ENCODE measurements at places on chromosomes 3 and 15.

GRCh38 chr3:72614394-72615074 is 233.7 kb downstream of the SHQ1 start:
- no peak for DNase-seq

- no peak for DNase-seq
Observed at GRCh38 chr15:80689716-80690115, 5.4 kb upstream of the ABHD17C start.

GRCh38 chr3:176078906-176079305 is 1118.4 kb downstream of the TBL1XR1 start:
- DNase-seq, result no peak

DNA sequence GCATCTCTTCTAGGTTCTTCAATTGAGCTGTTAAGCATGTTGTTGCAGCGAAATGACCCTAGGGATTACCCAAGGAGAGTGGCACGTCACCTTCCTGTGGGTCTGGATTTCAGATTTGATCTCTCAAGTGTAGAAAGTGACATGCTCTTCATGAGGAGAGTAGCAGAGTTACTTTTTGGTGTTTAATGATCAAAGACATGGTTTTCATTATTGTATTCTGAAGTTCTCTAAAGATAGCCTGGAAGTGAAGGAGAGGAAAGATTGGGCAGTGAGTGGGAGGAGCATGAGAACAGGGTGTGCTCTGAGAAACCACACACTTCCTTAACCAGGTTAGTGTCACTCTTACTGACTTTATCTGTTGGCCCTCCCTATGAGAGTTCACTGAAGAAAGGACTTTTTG is 153.6 kb downstream of the AKAP13 start:
- peak; percentile 27 for DNase-seq

DNA sequence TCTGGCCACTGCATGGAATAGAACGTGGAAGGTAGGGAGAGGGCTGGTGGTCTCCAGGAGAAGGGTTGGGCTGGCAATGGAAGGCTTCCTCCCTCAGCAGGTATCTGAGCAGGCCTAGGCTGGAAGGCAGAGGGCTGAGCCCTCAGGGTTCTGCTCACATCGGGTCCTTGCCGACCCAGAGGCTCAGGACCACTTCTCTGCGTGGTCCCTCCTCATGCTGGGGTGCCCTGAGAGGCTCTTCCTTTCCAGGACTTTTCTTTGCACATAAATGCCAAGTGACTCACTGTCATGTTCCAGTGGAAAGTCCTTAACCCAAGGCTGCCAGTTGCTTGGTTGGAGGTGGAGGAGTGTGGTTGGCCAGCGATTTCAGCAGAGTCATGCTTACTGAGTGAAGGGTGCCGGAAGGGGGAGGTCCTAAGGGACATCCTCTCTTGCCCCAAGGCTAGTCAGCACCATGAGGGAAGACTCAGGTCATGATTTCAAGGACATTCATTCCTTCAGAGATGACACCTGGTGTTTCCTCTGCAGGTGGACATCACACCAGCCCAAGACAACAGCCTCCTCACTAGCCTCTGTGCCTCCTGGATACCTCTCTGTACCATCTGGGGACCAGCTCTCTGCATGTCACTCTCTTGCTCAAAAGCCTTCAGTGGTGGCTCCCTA is 8.2 kb downstream of the SLC6A6 start:
- DNase-seq, result no peak

DNA sequence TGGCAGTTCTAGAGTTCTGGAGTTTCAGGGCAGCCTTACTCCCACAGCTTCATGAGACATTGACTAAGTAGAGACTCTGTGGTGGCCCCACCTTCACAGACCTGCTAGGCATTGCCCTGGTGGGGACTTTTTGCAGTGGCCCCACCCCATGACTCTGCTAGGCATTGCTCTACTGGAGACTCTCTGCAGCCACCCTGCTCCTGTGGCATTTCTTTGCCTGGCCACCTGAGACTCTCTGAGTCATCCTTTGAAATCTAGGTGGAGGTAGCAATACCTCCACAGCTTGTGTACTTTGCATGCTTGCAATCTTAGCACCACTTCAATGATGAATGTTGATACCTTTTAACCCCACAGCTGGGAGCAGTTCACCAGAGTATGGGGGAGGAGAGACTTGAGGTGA is 40.6 kb upstream of the DHX36 start:
- DNase-seq, result no peak

DNA sequence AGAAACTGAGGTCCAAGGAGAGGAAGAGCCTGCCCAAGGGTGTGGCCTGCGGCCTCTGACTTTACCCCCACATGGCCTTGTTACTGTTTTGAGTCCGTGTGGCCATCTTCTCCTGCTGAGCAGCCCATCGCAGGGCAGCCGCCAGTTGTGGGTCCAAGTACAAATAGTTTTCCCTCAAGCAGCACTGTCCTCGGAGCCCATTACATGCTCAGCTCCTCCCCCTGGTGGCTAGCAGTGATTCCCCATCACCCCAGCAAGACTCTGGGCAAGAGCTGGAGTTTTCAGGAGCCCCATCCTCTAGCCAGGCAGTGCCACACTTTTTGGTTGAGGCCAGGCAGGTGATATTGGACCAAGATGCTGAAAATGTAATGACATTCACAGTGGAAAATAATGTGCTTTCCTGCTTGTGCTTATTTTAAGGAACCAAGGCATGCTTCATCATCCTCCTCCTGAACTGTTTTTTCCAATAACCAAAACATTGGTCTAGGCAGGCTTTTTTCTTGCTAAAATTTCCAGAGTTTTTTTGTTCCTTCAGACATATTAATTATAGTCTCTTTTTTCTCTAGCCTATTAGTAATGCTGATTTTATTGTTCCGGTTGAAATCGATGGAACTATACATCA is 23.2 kb upstream of the VILL start:
- peak; percentile 60 for DNase-seq

- DNase-seq, result no peak
Observed at GRCh38 chr15:94674296-94674695, 442.9 kb downstream of the MCTP2 start.

GRCh38 chr3:132456136-132456535 is 38.8 kb downstream of the DNAJC13 start:
- DNase-seq, result no peak

- DNase-seq, result no peak
Observed at GRCh38 chr15:41562244-41562643, 3.2 kb downstream of the TYRO3 start.

GRCh38 chr3:36893137-36893557 is 51.7 kb downstream of the TRANK1 start:
- peak; percentile 74 for DNase-seq

DNA sequence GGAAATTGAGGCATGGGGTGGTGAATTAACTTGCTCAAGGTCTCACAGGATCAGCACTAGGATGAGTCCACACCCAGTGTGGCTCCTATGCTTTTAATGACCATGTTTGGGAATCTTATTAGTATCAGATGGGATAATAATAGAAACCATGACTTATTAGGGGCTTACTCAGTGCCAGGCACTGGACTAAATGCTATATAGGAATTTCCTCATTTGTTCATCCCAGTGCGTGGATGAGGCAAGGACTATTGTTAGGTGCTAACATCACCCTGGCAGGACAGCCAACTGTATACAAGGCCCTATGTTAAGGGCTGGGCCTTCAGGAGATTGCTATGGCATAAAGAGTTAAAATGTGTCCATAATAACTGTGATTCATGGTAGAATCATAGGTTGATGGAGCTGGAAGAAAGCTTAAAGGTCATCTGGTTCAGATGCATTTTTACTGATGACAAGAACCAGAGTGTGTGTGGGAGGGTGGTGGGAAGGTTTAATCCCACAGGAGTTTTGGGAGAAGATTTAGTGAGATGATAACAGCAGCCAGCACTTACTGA is 4.7 kb upstream of the FEM1B start:
- no peak for DNase-seq

DNA sequence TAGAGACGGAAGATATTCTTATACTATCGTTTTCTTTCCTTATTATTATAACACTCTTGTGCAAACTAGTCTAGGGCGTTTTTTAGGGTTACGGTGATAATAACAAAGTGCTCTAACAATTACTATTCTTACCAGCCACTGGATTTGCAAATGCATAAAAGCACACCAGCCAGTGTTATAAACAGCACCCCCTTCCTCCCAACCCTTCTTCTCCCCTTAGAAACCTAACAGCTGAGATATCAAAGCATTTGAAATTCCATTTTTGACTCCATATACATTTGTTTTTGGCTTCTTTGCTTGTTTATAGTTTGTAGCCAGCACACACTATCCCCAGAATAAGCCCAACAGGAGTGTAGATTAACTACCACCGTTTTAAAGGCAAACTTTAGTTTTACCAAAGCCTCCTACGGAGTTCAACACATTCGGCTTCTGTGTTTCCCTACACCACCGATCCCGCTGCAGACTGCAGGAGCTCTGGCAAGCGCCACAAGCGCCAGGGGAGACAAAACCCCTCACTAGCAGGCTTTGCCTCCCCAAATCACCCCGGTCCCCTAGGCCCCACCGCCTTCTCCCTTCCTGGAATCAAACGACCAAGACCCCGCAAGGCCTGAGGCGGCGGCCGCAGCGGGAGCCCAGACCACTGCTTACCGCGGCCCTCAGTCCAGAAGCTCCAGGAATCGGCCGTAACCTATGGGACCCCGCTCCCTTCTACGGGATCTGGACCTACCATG is 461 bp downstream of the COPB2 start:
- DNase-seq, result no peak

GRCh38 chr3:164657631-164658030 is 420.7 kb downstream of the SI start:
- DNase-seq, result no peak

DNA sequence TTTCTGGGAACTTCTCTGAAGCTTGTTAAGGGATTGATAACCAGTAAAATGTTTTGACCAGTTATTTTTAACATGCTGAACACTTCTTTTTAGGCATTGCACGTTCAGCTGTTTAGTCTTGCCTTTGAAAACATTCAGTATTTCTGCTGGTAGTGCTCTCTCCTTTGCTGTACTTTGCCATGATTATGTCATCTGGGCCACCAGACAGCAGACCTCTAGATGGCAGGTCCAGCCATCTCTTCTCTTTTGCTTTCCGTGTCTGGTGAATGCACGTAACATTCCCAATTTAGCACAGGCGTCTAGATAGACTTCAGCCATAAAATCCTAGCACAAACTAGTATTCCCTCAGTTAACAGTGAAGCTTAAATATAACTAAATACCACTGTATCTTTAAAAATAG is 57.8 kb downstream of the RAB7A start:
- DNase-seq, result no peak

GRCh38 chr15:100761290-100761935 is 118.2 kb upstream of the ALDH1A3 start:
- DNase-seq, result no peak

GRCh38 chr3:41304593-41304992 is 105.3 kb downstream of the CTNNB1 start:
- DNase-seq, result no peak

GRCh38 chr15:99429681-99430081 is 136.1 kb upstream of the MEF2A start:
- no peak for DNase-seq

GRCh38 chr3:65226287-65226686 is 538.5 kb upstream of the ADAMTS9 start:
- DNase-seq, result no peak

DNA sequence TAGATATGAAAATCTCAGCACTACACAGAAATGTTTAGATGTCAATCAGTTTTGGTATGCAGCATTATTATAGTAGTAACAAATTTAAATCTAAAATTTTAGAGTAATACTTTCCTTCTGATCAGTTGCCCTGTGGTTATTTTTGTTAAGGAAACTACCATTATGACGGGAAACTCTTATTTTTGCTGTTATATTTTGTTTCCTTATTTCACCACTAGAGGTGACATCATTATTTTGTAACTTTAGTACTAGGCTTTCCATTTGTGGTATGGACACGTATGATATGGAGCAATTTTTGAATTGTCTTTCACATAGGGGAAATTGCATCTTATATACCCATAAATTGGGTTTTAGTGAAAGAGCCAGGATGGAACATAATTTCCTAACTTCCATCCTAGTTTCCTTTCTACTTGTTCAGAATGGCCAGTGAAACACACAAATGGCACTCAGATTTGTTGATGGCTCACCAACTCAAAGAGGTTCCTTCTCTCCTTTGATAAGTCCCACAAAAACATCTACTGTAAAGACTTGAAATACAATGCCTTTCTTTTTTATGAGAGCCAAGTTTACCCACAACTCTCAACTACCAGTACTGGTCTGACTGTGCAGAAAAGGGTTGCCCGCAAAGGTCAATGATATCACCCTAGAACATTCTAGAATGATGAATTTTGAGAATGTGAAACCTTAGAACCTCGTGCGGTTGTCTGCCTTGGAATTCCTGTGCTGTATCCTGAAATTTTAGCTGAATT is 19.4 kb upstream of the PPP4R2 start:
- DNase-seq, result no peak

DNA sequence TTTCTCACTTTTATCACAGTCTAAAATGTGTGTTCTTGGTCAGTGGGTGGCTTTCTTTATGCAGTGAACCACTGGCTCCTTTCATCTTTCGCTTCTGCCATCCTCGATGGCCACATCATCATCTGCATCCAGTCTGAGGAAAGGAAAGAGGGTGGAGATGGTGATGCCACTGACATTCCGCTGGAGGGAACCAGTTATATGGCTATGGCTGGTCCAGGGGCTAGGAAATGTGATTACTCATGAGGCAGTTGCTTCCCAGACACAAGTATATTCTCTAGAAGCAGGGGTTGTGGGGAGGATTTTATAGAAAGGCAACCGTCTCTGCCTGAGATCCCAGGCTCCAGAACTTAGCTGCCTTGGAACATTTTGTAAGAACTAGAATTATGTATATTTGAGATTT is 246.7 kb upstream of the AZI2 start:
- no peak for DNase-seq

- DNase-seq, result no peak
Observed at GRCh38 chr3:73719861-73720260, 95.1 kb upstream of the PDZRN3 start.

DNA sequence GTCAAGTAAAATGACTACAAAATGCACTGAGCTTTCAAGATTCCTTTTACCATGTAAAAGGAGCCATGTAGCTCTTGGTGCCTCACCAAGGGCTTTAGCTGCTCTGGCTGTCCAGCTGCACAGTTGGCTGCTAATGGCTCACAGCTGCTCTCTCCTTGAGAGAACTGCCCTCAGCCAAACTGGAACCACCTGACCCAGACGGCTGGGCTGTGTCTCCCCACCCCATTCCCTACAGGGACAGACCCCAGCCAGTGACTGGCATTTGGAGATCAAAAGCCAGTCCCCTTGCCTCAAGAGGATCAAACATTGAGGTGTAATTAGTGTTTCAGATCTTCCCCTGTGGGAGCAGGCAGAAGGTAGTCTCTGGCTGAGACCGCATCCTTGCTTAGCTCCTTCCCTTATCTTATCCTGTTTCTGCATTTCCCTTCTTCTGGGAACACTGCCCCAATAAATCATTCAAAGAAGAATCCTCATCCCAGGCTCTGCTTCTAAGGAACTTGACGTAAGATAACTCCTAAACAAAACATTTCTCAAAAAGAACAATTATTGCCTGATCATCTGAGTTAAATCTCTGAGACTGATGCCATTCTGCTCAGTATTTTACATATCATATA is 28.6 kb upstream of the UBE2E2 start:
- DNase-seq, result no peak

GRCh38 chr3:98326945-98327344 is 26.7 kb upstream of the OR5K4 start:
- no peak for DNase-seq

All from CD4-positive, alpha-beta T cell treated with Interferon alpha-2 for 1 hour (primary cell).